Activated naive CD4-positive, alpha-beta T cell treated with anti-CD3 and anti-CD28 coated beads, Interleukin-2, amount 50 U/mL, for 16 hours (primary cell): ENCODE measurements at places on chromosomes 4 and X.

GRCh38 chr4:83605744-83606172, 69.8 kb downstream of the GPAT3 start:
- no peak for DNase-seq

- no peak for DNase-seq
Measured at GRCh38 chr4:168852933-168853713, 156.9 kb downstream of the CBR4 start.

DNA sequence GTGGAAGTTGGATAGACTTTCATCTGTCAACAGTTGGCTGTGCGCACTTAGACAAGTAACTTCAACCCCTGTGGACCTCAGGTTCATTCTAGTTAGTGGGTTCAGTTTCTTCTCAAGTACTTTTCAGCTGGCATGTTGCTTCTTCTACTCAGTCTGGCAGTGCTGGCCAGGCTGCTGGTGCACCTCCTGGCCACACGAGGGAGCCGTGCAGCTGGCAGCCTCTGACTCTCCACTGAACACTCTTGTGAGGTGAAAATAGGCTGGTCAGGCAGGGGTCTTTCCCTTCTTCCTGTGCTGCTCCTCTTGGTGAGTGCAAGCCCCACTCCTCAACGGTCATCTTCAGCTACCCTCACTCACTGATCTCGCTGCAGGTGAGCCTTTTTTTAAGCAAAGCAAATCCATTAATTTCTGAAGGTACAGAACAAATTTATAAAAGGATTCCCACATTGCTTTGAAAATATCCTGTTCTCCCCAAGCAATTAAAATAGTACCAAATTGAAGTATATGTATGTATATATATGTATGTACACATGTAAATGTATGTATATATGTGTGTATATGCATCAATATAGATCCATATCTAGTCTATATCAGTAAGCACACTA, 30.6 kb downstream of the LONRF3 start:
- peak; percentile 51 for DNase-seq

DNA sequence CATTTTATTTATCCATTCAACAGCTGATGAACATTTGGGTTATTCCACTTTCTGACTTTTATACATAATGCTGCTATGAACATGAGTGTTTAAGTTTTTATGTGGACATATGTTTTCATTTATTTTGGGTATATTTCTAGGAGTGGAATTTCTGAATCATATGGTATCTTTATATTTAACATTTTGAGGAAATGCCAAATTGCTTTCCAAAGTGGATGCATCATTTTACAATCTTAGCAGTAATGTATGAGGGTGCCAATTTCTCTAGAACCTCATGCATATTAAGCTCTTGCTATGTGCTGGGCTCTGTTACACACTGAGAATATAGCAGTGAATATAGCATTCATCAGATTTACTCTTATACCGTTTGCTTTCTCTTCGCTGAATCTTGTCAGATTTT, 983.7 kb downstream of the STIM2 start:
- DNase-seq = no peak

- DNase-seq = no peak
Measured at GRCh38 chr4:121018543-121018942, 53.8 kb downstream of the NDNF start.

GRCh38 chr4:110510955-110511544, 35.1 kb downstream of the ENPEP start:
- no peak for DNase-seq

DNA sequence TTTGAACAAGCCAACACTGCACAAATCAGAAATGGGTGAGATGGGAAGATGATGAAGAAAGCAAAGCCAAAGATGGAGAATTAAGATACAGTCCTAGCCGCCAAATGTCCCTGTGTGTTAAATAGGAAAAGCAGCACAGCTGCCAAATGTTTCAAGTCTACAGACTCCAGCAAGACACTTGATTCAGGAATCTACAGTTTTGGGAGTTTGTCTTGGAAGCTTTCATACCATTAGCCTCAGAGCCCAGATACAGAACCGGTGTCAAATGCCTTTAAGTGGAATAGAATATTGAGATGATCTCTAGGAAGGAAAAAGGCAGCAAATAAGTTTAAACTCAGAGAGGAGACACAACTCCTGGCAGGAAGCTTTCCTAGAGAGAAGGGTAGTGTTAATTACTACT, 30.3 kb downstream of the OPHN1 start:
- no peak for DNase-seq

DNA sequence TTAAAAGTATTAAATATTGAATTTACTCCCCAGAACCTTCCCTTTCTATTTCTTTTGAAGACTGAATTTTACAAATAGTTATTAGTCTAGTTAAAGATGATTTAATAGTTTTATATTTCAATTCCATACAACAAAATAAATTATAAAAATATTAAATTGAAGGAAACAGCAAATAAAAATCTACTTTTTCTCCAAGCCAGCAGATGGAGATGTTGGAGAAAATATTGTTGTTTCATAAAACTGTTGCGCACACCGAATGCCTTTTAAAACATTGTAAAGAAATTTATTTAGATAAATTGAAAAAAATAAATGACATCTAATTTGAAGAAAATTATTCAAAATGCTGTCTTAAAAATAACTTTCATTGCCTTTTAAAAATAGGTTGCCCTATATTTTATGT, 5.5 kb downstream of the GRIA2 start:
- DNase-seq = no peak

- no peak for DNase-seq
Measured at GRCh38 chr4:38791010-38791409, 8.2 kb upstream of the TLR10 start.

- no peak for DNase-seq
Measured at GRCh38 chr4:1866189-1866661, 5.0 kb upstream of the NSD2 start.

- DNase-seq = no peak
Measured at GRCh38 chr4:139749338-139749737, 83.7 kb downstream of the MGST2 start.

DNA sequence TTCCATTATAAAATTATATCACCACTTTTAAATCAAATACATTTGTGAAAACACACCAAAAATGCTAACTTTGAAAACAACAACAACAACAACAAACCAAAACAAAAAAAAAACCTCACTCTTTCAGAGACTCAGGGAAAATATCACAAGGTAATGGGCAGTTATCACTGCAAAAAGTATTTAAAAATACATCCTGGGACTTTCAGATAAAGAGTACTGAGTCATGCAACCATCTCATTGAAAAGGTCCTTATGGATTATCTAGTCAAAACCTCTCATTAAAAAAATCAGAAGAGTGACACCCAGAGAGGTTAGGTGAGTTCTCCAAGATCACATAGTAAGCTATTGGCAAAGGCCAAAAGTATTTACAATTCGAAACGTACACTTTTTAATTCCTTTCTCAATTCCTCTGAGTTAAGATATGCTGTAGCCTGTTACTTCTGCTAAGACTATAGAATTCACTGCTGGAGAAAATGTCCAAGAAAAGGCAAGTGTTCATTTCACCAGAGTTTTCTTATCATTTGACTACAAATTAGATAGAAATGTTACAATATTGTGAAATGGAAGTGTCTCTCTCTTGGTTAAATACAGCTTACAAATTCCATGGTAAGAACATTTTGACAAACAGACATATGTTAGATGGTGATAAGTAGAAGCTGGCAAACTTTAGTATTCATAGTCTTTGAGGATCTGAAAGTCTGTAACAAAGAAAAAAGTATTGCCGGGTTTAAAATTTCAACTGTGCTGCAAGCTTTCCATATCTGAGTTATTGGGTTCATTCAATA, 9.3 kb downstream of the STX18 start:
- DNase-seq = no peak

- no peak for DNase-seq
Measured at GRCh38 chrX:68703369-68703768, 55.9 kb downstream of the STARD8 start.

GRCh38 chr4:126957987-126958386, 674.8 kb upstream of the INTU start:
- DNase-seq = no peak

DNA sequence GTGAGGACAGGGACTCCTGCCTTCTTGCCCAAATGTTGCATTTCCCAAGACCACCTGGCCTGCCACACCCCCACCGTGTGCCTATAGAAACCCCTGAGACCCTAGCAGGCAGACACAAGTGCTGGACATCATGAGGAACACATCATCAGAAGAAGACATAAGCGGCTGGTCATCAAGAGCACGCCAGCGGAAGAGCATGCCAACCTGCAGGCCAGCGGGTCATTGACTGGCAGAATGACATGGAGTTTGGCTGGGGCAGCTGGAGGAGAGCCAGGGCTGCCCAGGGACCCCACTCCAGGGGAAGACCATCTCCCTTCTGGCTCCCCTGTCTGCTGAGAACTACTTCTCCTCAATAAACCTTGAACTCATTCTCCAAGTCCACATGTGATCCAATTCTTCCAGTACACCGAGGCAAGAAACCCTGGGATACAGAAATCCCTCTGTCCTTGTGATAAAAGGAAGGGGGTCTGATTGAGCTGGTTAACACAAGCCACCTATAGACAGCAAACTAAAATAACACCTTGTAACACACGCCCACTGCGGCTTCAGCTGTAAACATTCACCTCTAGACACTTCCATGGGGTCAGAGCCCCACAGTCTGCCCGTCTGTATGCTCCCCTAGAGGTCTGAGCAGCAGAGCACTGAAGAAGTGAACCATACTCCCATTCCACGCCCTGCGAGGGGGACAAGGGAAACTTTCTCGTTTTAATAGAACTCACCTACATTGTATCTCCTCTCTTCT, 164.8 kb upstream of the EMCN start:
- DNase-seq = no peak

- no peak for DNase-seq
Measured at GRCh38 chrX:131746491-131746968, 202.7 kb downstream of the OR13H1 start.

DNA sequence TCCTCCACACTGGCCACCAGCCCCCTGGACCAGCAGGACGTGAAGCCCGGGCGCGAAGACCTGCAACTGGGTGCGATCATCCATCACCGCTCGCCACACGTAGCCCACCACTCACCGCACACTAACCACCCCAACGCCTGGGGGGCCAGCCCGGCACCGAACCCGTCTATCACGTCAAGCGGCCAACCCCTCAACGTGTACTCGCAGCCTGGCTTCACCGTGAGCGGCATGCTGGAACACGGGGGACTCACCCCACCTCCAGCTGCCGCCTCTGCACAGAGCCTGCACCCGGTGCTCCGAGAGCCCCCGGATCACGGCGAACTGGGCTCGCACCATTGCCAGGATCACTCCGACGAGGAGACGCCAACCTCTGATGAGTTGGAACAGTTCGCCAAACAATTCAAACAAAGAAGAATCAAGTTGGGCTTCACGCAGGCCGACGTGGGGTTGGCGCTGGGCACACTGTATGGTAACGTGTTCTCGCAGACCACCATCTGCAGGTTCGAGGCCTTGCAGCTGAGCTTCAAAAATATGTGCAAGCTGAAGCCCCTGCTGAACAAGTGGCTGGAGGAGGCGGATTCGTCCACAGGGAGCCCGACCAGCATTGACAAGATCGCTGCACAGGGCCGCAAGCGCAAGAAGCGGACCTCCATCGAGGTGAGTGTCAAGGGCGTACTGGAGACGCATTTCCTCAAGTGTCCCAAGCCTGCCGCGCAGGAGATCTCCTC, 600 bp downstream of the POU3F4 start:
- DNase-seq = no peak

DNA sequence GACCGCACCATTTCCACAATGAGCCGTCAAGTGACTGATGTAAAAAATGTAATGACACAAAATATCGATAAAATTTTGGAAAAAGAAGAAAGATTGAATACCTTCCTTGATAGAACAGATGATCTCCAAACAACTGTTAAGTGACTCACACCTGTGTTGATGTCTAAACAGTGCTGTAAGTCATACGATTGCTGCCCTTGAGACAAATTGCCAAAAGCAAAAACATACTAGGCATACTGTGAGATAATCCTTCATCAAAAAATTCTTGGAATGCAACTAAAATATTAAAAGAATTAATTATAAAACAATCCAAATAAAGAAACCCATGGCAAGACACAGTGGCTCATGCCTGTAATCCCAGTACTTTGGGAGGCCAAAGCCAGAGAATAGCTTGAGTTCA, 53.4 kb downstream of the HNRNPD start:
- DNase-seq = no peak

DNA sequence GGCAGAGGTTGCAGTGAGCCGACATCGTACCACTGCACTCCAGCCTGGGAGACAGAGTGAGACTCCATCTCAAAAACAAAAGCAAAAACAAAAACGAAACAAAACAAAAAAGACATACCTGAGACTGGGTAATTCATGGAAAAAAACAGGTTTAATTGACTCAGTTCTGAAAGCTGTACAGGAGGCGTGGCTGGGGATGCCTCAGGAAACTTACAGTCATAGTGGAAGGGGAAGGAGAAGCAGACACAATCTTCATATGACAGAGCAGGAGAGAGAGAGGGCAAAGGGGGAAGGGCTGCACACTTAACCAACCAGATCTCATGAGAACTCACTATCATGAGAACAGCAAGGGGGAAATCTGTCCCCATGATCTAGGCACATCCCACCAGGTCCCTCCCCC, 229.5 kb downstream of the STK32B start:
- no peak for DNase-seq

GRCh38 chr4:16989371-16989770, 90.9 kb upstream of the LDB2 start:
- DNase-seq = no peak

DNA sequence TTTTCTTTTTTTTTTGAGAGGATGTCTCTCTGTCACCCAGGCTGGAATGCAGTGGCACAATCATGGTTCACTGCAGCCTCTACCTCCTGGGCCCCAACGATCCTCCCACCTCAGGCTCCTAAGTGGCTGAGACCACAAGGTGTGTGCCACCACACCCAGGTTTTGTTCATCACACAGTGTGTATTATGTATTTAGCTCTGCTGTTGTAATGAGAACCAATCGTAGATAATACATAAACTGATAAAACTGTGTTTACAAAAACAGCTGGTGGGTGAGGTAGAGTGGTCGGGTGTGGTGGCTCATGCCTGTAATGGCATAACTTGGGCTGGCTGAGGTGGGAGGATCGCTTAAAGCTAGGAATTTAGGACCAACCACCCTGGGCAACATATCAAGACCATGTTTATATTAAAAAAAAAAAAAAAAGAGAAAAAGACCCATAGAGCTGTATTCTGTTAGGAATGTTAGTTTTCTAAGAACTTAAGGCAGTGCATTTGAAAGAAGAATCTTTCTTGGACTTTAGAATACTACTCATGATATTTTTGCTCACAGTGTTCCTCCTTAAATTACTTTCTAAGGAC, 34.9 kb downstream of the POLR2B start:
- no peak for DNase-seq

- DNase-seq = no peak
Measured at GRCh38 chrX:9794495-9794894, 8.3 kb downstream of the SHROOM2 start.

- DNase-seq = no peak
Measured at GRCh38 chr4:12170308-12170707, 741.6 kb upstream of the HS3ST1 start.

GRCh38 chr4:86357608-86358007, 2.2 kb downstream of the MAPK10 start:
- DNase-seq = no peak
